ENCODE measurements at places on chromosomes 7 and 10.

DNA sequence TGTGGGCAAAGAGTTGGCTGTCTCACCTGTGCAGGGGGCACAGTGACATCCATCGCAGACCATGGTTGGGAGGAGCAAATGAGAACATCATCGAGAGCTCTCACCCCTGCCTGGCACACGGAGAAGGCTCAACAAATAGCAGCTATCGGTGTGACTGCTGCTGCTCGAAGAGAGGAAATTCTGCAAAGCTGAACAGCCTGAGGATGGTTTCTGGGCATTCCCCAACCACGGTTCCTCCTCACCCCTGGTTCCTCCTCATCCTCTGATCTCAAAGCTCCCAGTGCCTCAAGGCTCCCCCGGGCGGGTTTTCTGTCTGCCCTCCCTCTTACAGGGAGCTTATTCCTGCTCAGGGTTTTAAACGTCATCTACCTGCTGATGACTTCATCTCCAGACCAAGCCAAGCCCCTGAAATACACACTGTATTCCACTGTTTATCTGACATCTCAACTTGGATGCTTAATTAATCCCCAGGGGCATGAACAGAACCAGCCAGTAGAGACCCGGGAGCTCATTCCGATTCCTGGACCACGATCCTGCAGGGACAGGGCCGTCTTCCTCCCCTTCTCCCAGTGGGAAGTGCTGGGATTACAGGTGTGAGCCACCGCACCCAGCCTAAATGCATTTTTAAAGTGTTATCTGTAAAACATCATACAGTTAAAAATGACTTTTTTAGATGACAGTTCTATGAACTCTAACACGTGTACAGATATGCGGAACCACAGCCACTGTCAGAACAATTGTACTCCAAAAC is 19.5 kb upstream of the NOM1 start:
- no peak for DNase-seq

DNA sequence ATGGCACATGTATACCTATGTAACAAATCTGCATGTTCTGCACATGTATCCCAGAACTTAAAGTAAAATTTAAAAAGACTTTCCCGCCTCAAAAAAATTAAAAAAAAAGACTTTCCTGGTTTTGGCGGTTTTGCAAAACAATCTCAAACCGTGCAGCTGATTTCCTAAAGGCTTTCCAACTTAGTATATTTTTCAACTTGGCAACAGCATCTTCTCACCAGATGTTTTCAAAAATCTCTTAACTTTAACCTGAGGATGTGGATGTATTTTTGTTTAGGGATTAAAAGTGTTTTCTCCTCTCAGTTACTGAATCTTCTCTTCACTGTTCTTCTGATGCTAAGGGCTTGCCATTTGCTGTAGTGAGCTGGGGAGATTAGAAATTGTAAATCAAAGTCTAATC is 96.5 kb upstream of the PLPP4 start:
- DNase-seq, result no peak

DNA sequence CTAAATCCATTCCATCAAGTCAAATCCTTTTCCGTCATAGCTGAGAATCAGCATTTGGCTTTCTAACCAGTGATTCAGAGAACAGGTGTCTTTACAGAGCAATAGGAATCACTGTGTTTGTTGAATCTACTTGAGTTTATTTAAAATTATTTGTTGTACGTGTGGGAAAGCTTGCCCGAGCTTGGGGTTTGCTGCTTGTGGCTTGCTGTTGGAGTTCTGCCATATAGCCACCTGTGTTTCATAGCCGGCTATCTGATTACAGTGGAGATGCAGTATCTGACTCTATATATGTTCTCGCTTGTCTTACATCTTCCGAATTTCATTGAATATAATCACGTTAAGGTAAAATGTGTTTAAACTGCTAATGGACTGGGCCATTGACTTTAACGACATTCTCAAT is 274.3 kb upstream of the MKI67 start:
- DNase-seq, result no peak

DNA sequence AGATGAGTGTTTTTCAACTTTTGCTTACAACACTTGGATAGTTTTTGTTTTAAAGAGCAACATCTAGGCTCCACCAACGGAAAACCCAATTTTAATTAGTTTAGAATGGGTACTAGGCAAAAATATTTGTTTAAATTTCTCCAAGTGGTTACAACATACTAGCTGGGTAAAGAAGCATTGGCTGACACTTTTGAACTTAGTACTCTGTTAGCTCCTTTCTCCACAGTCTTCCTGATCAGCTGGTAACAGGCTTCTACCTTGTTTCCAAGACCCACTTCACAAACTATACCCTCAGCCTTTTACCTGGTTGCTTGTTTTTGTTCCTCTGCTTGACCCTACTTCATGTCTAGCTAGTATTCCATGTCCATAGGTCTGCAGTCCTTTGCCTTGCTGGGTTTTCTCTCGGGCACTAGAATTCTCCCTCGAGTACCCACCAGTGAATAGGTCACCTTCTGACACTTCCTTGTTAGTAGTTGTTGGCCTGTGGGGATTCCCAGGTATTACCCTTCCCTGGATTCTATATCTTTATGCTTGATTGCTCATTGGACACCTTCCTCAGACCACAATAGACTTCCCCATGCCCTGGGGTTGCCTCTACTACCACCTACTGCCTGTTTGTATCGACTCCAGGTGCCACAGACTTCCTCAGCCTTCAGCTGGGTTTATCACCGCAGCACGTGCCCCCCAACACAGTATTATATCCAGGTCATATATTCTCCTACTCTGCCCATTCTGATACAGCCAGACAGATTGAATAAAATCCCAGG is 42.0 kb downstream of the PRPS1L1 start:
- DNase-seq, result no peak

GRCh38 chr7:2820508-2820934 is 23.6 kb downstream of the GNA12 start:
- DNase-seq, result no peak

DNA sequence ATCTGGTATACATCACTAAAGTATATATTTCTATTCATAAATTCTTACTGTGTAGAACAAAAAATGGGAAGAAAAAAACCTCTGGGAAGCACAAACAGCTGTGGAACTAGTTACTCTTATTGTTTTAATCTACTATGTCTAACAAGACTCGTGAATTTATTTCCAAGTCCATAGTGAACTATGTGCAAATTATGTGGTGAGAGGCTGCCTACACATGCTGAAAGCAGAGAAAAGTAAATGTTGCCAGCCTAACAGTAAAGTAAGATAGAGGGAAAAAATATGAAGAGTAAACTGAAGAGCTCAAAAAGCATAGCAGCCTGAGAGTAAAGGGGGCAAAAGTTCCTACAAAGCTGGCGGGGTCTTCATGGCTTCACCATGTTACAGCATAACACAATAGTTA is 3.0 kb downstream of the GDI2 start:
- DNase-seq, result no peak

GRCh38 chr10:515674-516073 is 173.8 kb downstream of the DIP2C start:
- DNase-seq, result no peak

DNA sequence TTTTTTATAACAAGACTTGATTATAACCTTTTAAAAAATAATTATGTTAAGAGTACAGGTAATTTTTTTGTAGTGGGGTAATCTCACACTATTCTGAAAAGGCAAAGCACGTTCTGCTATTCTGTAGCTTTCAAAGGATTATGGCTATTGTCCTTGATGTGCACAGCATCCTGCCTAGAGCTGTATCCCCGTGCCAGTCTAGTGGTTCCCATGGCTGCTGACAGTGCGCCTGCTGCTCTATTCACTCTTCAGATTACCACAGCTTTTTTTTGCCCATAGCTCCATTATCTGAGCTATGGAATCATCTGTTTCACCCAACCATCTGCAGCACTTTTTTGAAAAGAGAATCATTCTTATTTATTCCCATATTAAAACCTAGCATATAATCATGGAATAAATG is 723.4 kb downstream of the PHTF2 start:
- DNase-seq, result no peak

- DNase-seq, result no peak
Measured at GRCh38 chr7:114970732-114971131, 48.8 kb downstream of the MDFIC start.

DNA sequence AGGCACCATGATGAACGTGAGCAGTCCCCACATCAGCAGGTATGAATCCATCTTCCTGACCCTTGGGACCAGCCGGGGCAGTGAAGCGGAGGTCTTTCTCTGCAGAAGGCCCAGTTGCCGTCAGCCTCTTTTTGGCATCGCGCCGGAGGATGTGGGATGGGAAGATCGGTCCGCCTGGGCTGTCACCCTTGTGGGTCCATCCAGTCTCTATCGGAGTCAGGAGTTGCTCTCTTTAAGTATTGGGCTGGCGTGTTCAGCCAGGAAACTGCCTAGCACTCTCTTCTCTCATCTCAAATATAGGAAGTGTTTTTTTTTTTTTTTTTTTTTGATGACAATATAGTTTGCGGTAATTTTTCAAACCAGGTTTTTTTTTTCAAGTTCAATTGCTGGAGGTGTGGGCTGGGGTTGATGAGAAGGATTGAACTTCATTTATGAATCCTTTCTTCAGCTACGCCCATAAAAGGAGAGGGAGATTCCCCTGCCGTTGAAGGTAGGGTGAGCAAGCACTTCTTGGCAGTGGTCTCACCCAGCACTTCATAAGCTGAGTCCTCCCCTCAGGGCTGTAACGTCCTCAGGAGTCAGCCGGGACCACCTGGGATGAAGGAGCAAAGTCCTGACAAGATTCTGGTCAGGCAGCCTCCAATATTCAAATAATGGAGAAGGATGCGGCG is at the start of gene IL2RA:
Gene IL2RA, minus strand, starts transcription at position 267 of the 671 bp plus-strand sequence. Its CDS starts 216 bp downstream, at position 51.
- no peak for DNase-seq

DNA sequence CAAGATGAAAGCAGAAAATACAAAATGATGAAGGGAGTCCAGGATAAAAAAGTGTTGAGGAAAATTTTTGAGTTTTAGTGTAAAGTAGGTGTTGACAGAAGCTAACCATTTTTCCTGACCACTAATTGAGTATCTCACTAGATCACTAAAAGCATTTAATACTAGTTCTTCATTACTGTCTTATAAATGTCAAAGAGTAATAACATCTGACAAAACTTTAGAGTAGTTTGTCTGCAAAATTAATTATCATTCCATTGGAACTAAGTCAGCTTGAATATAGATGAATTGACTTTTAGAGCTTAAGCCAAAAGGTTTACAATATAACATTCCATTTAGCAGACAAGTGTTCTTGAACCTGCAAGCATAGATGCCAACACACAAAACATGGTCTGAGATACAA is 232.9 kb downstream of the FOXP2 start:
- DNase-seq, result no peak

DNA sequence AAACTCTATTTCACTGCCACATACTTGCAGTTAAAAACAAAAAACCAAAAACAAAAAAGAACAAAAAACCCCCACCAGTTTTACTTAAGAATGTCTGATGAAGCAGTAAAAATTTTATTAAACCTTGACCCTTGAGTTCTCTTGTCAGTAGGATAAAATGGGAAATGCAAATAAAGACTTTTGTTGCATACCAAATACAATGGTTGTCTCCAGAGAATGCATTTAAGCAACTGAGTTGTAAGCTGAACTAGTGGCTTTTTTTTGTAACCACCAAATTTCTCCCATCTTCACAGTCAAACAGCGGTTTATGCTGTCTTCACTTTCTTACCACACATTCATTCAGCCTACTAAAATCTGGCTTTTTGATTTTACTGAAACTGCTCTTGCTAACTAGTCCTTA is 3.1 kb downstream of the SYPL1 start:
- DNase-seq, result no peak

DNA sequence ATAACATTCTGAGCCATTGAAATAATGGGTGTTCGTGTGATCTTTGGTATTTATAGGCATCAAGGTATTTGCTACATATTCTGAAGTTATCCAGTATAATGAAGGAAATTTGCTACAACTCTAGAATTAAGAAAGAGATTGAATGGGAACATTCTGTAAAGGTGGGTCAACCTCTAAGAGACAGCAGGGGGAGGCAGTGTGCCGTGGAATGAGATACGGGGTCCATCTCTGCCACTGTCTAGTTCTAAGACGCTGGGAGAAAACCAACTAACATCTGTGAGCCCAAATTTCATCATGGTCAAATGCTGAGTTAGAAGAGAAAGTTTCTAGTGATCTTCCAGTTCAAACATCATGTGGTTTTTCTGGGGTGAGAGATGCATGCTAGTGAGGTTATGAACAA is 368.9 kb downstream of the SORCS1 start:
- DNase-seq, result no peak

- no peak for DNase-seq
Measured at GRCh38 chr10:79132681-79133381, 64.1 kb downstream of the ZMIZ1 start.

- DNase-seq, result no peak
Measured at GRCh38 chr10:77360835-77361234, 276.8 kb downstream of the KCNMA1 start.

DNA sequence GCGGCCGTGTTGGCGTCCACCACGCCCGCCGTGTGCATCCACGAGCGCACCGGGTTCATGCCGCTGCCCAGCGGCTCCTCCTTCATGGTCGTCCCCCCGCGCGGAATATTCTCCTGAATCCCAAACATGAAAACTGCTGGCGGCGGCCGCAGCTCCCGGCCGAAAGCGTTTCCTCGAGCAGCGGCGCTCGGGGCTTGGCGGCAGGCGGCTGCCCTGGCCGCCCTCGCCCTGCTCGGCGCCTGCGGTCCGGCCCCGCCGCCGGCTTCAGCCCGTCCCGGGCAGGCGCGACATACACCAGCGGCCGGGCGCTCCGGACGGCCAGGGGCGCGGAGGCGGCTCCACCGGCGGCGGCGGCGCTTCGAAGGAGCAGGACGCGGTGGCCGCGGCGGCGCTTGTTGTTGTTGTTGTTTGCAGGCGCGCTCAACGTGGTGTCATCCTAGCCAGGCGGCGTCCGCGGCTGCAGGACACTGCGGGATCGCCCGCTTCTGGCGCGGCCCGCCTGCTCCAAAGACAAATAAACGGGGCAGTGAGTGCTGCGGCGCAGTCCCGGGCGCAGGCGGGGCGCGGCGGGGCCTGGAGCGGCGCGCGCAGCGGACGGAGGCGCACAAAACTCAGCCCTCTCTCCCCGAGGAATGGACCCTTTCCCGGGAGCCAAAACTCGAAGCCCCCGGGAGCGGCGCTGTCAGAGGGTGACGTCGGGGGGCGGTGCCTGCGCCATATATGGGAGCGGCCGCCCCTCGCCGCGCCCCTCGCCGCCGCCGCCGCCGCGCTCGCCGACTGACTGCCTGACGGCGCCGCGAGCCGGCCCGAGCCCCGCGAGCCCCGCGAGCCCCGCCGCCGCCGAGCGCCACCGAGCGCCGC is at the start of gene EBF3:
Gene EBF3, minus strand, starts transcription at position 634 of the 861 bp plus-strand sequence. Its CDS starts 506 bp downstream, at position 128.
- DNase-seq, result peak; percentile 85

DNA sequence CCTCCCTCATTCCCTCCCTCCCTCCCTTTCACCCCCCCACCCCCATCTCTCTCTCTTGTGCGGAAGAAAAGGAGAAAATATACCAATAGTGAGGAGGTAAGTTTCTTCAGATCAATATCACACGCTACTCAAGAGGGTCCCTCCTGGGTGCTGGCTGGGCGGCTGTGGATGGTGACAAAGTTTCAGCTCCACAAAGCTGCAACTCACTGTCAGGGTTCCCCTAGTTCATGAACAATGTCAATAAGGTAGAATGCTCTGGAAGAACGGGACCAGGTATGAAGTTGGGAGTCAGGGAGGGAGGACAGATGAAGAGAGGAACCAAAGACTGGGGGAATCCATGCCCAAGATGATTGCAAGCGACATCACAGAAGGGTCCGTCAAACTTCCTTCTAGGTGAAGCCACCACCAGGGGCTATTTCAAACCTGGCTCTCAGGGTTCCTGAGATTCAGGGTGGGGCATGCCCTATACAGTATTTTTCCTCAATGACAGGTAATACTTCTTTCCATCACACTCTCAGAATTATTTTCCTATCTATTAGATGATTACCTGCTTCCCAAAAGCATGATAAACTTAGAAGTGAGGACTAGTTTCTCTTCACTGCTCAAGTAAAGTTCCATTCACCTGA is 1.4 kb upstream of the PDE1C start:
- DNase-seq, result no peak

All from D341Med (cell line).